CD4-positive, alpha-beta T cell (primary cell): ENCODE measurements at places on chromosomes 11 and 22. TPM values are rescaled to one million over a fixed set of nuclear protein-coding genes. Genes with fewer than 3 reads are reported as not detected.

DNA sequence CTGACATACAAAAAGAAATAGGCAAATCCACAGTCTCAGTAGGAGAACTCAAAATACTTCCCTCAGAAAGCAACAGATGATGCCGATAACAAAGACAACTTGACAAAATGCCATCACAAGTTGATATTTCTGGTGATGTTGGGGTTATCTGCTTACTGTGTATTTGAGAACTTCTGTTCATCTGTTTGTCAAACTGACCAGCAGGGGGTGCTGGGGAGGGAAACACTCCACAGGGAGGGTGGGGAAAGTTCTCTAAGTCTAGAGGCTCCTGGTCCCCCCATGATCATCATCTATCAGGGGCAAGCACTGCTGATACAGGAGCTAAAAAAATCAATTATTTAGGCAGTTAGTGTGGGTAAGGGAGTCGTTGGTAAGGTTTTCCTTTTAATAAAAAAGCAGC, 19.2 kb downstream of the GLYATL1 start:
- DNase-seq = peak; percentile 60

Gene SCGB1C1
- not detected for total RNA-seq

GRCh38 chr11:79026803-79027445, 413.9 kb downstream of the TENM4 start:
- DNase-seq = no peak

Gene ISX
- total RNA-seq = not detected

DNA sequence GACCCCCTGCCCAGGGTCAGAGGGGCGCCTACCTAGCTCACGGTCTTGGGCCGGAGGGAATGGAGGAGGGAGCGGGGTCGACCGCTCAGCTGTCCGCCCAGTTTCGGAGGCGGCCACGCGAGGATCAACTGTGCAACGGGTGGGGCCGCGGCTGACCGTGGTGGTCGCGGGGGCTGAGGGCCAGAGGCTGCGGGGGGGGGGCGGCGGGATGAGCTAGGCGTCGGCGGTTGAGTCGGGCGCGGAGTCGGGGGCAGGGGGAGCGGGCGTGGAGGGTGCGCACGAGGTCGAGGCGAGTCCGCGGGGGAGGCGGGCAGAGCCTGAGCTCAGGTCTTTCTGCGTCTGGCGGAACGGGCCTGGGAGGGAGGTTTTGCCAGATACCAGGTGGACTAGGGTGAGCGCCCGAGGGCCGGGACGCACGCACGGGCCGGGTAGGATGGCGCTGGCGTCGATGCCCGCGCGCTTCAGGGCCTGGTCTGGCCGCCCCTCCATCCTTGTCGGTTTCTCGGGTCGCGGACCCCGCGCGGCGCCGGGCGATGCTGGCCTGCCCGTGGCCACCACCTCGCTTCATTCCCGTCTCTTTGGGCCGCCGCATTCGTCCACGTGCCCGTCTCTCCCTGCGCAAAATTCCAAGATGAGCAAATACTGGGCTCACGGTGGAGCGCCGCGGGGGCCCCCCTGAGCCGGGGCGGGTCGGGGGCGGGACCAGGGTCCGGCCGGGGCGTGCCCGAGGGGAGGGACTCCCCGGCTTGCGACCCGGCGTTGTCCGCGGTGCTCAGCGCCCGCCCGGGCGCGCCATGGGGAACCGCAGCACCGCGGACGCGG, at the start of gene DRD4:
Gene DRD4 (plus strand): TSS at position 759 of the 822 bp plus-strand sequence. CDS start 36 bp downstream, at position 795.
- no peak for DNase-seq
